Hematopoietic multipotent progenitor cell treated with erythropoietin and hydrocortisone succinate and interleukin-3 and kit ligand, for 6 days (in vitro differentiated cells): ENCODE measurements at places on chromosomes 6 and 20.
A peak's percentile ranks its signal among the peaks of the same experiment; 100 is the strongest.

DNA sequence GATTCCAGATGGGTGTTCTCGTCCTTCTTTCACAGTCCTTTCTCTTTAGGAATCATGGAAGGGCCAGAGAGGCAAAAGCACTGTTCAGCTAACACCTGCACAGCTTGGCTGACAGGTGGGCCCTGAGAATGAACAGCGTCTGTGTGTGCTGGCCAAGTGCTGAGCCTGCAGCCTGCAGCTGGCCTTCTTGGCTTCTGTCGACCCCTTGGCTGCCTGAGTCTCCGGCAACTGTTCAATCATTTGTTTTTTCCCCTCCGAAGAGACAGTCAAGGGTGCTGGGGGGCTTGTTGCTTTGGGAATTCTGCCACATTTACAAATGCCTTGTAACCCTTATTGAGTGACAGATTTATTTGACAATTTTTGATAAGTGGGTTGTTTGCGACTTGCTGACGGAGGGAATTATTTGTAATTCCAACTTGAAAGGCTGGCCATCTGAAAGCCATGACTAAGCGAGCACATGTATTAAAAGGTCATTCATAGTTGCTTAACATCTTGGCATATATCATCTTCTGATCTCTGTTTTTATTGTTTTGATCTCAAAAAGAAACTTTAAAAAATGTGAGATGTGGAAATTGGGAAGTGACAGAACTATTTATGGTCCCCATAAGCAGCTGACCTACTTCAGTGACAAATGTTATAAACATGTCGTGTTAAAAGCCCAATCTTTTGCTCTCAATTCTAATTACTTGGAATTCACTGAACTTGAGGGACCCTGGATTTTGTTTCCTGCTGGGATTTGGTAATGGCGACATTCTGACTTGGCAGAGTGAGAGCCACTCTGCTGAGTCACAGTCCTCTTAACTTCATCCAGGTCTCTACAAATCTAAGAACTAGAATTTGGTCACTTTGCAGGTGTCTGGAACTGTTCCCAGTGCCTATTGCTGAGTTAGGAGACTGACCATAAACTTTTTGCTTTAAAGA, 41.9 kb upstream of the FERMT1 start:
- no peak for DNase-seq

DNA sequence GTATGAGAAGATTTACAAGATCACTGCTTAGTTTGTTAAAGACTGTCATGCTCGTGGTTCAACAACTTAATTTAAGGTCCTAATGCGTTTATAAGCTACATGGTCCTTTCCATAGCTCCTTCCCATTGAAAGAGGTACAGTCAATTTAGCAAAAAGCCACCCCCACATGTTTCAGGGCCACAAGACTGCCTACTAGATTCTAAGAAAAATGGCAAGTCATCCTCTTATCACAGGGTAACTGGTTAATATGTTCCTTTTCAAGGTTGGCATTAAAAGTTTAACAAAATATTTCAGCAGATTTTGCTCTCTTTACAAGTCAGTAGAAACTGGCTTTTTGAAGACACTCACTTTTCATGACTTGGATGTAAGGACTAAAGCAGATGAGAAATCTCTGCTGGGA, 15.7 kb downstream of the GSTA3 start:
- DNase-seq, result peak; percentile 48

- no peak for DNase-seq
Observed at GRCh38 chr6:20583444-20583800, 49.2 kb downstream of the CDKAL1 start.

DNA sequence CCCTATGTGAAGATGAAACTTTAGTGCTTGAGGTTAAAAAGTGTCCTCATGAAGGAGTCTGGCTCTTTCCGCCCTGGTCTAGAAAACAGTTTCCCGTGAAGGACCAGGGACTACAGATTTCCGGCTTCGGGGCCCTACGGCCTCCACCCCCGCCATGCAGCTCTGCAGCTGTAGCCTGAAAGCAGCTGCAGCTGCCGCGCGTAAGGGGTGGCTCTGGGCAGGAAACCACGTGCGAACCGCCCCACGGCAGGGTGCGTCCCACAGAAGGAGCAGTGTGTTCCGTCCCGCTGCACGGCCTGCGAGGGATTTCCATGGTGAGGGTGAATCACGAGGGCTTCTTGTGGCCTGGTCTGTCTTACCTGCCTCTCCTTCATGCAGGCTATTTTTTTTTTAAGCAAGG, 117.0 kb downstream of the ERMARD start:
- peak; percentile 2 for DNase-seq

DNA sequence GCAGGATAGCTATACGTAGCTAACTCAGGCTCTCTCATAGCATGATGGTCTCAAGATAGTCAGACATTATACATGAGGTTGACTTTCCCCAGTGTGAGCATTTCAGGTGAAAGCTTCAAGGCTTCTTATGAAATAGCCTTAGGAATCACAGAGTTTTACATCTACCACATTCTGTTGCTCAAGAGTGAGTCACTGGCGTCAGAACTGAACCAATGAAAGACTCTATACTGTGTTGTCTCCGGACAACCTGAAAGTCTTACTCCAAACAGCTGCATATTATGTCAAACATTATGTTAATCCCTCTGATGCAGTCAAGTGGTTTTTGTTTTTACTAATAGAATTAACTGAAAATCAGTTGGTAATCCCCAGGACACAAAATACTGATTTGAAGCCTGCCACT, 79.8 kb upstream of the TRDN start:
- no peak for DNase-seq

- DNase-seq, result no peak
Observed at GRCh38 chr20:47043086-47043485, 148.4 kb downstream of the EYA2 start.

GRCh38 chr6:156865019-156865629, 87.9 kb downstream of the ARID1B start:
- no peak for DNase-seq

- DNase-seq, result no peak
Observed at GRCh38 chr6:52576054-52576391, 837 bp downstream of the TRAM2 start.

DNA sequence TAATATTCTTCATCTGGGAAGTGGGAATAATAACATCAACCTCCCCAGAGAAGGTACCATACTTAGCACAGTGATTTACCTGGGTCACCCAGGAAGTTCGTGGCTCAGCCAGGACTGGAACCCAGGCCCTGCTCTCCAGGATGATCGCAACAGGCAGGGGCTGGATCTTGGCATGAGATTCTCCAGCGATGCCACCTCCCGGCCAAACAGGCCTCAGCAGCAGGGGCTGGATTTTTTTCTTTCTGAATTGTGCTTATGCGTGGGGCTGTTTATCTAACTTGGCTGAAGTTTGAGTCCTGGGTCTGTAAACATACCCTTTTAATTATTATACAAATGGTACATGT, 129.5 kb upstream of the PTPN1 start:
- no peak for DNase-seq

- DNase-seq, result no peak
Observed at GRCh38 chr20:60857708-60858107, 394.4 kb upstream of the CDH4 start.

- DNase-seq, result no peak
Observed at GRCh38 chr6:147724454-147724853, 216.0 kb downstream of the SAMD5 start.

DNA sequence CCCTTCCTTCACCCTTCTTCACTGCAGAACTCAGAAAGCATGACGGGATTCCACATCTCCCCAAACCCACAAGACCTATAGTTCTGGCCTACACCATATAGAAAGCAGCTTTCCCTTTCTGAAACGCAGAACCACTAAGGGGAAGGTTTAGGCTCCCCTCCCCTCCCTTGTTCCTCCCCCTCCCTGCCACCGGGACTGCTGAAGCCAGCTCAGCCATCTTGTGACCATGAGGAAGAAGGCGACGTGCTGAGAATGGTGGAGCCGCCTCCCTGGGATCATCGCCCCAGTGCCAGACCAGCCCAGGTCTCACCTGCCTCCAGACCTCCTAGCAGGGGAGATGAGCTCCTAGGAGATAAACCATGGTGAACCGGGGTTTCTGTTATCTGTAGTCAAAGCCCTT, 19.6 kb downstream of the SERPINB6 start:
- peak; percentile 46 for DNase-seq

- DNase-seq, result no peak
Observed at GRCh38 chr20:822651-823573, 10.6 kb upstream of the FAM110A start.

DNA sequence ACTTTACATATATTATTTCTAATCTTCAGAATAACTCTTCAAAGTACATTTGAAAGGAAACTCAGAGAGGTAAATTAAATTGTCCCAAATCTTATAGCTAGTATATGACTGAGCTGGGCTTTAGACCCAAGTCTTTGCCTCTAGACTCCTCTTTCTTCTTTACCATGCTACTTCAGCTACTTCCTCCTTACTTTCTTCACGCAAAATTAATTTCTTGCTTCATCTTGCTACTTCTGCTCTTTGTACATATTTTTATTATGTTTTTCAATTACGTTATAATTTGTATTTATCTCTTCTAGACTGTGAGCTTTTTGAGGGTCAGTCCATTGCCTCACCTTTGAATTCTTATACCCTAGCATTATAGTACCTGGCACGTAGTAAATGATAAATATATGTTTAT, 5.3 kb downstream of the TMEM170B start:
- DNase-seq, result no peak

DNA sequence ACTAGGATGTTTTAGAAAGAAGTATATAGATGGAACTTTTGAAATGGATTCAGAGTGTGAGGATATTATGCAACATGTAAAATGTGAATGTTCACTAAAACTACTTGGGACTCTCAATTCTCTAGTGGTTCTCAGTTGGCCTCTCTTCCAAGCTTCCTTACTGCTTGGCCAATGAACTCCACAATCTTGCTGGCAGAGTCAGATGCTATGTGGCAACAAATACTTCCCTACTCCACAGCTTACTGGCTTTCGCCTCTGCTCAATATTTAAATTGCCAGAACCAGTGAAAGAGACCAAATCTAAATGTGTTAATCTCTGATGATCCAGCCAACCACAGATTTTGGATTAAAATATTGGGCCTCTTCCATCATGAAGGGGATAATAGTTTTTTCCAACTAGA, 138.4 kb downstream of the HTR1B start:
- DNase-seq, result no peak

DNA sequence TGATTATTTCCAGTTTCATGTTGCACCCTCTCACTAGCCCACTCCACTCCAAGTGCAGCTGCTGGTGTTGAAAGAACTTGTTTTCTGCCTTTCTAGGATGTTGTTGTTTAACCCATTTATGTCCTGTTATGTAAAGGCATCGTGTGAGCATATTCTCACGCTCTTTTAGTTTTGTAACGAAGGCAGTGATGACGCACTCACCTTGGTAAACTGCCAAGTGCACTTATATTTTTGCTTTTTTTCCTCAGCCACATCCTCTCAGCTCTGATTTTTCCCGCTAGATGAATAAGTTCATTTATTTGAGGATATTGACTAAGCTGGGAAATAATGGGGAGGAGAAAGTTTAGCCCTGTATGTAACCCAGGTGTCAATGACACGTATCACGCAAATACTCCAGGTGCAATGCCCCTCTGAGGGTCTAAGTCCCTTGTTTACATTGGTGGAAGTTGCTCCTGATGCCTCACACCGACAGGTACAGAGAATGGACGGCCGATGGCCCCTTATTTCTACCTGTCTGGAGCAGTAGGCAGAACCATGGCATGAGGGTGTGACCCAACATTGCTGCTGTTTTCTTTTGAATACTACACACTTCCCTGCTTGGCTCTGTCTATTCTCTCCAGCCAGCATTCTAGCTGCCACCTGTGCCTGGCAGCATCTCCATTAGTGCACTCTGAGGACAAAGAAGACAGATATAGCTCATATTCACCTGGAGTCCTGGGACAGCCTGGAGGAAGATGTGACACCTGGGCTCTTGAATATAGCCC, 132.7 kb upstream of the SLC24A3 start:
- no peak for DNase-seq

GRCh38 chr20:62441987-62442539, 14.7 kb upstream of the RBBP8NL start:
- DNase-seq, result no peak
